Stimulated activated CD4-positive, alpha-beta T cell treated with anti-CD3 and anti-CD28 coated beads, Interleukin-4, amount 100 ng/mL, for 24 hours (primary cell): ENCODE measurements at places on chromosomes 6 and 20.

- no peak for DNase-seq
Measured at GRCh38 chr20:35720165-35721123, 21.2 kb downstream of the ROMO1 start.

- DNase-seq: no peak
Measured at GRCh38 chr6:163992701-163993100, 578.2 kb downstream of the QKI start.

GRCh38 chr6:32972353-32973143, 4.2 kb downstream of the BRD2 start:
- DNase-seq: peak; percentile 54

- DNase-seq: no peak
Measured at GRCh38 chr6:3529232-3529631, 72.4 kb upstream of the SLC22A23 start.

DNA sequence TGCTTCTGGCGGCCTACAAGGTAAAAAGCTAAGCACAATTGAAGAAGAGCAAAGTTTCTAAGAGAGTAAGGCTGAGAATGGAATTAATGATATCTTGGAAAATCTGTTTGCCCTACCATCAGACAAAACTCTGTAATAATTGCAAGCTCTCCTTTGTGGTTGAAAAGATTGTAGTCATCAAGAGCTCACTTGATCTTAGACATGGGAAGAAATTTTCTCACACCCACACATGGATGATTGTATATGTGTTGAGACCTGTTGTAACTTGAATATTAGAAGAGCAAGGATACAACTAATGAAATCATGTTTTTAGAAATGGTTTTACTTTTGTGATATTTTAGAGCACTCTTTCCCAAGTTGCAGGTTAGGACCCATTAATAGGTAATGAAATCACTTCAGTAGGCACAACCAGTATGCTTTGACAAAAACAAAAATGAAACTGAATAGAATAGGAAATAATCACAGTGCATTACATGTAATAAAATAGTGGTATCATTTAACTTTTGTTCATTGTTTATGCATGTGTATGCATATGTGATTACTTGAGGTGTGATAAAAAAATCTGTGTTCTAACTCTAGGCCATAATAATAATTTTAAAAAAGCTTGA, 14.0 kb downstream of the DCBLD1 start:
- DNase-seq: no peak

GRCh38 chr20:17990278-17990972, 21.6 kb downstream of the MGME1 start:
- no peak for DNase-seq

- DNase-seq: peak; percentile 63
Measured at GRCh38 chr20:47198254-47198671, 158.2 kb downstream of the ZMYND8 start.
